ENCODE measurements at places on chromosomes 6 and 20. TPM values are rescaled to one million over a fixed set of nuclear protein-coding genes. Genes with fewer than 3 reads are reported as not detected.

The PRICKLE4 gene
- 6.5 TPM for total RNA-seq

- no peak for DNase-seq
Measured at GRCh38 chr20:57020364-57020763, 246.1 kb downstream of the BMP7 start.

DNA sequence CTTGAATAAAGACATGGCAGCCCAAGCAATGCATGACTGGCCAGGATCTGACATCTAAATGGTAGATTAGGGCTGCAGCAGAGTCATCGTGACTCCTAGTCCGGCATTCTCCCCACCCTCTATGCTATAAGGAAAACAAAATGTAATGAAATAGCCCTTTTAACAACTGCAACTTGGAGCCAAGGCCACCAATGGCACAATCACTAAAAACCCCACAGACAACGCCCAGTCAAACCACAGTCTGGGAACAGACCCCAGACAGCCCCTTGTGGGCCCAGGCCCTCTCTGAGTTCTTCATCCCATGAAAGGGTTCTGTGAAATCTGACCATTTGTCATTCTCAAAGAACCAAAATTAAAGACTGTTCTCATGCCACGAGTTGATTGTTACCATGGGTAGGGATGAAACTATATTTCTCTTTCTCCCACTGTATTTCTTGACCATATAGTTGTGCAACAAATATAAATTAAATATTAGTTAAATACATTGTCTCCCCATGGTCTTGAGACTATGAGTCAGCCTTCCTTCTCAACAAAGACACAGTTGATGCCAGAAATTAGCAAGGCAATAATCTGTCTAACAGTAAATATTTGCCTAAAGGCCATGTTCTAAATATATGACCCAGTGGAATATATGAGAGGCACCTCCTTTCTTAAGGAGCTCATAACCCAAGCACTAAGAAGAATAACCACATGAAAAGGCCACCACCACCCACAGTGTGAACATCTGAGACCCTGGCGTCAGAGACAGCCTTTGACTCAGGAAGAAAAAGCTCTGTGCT is 85.6 kb upstream of the SSTR4 start:
- DNase-seq: no peak

The PRELID3B gene
- 38.5 TPM for total RNA-seq

GRCh38 chr6:140134224-140134623 is 759.8 kb upstream of the CITED2 start:
- DNase-seq: no peak

DNA sequence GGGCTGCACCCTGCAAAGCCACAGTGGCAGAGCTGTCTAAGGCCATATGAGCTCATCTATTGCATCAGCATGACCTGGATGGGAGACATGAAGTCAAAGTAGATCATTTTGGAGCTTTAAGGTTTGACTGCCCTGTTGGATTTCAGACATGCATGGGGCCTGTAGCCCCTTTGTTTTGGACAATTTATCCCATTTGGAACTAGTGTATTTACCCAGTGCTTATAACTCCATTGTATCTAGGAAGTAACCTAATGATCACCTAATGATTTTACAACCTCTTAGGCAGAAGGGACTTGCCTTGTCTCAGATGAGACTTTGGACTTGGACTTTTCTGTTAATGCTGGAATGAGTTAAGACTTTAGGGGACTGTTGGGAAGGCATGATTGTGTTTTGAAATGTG is 575.4 kb downstream of the EPM2A start:
- DNase-seq: no peak

- DNase-seq: no peak
Measured at GRCh38 chr6:154885214-154885613, 109.9 kb upstream of the TIAM2 start.

The PPT2 gene
- 23.0 TPM for total RNA-seq

DNA sequence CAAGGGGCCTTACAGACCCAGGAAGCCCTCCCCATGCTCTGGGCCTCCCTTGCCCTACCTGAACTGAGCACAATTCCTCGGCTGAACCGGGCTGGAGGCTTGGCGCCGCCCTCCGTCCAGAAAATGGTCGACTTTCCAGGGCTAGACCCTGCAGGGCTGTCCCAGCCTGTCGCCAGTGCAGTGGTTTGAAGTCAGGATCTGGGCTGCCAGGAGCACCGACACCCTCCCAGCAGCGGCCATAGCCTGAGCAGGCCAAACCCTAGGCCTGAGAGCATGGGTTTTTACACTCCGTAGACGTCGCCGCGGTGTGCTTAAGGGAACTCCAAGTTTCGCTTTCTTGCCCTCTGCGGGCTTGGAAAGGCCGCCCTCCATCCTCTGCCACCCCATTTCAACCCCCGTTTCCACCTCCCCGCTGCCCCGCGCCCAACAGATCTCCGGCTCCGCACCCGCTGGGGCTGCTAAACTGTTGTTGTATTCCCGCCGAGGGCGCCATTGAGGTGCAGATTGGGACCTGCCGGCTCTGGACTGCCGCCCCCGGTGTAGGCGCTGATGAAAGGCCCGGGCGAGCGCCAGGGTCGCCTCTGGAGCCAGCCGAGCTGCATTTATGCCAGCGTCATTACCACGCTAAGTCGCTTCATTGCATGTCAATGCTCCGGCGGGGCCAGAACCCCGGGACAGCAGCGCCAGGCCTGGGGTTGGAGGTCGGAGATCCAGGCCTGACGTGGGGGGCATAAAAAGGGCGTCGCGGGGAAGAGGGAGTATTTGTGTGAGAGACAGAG is 2.2 kb upstream of the TFAP2A start:
- peak; percentile 35 for DNase-seq

The PKHD1 gene
- 77.5 TPM for total RNA-seq

- no peak for DNase-seq
Measured at GRCh38 chr20:64266988-64267387, 11.4 kb downstream of the PCMTD2 start.

DNA sequence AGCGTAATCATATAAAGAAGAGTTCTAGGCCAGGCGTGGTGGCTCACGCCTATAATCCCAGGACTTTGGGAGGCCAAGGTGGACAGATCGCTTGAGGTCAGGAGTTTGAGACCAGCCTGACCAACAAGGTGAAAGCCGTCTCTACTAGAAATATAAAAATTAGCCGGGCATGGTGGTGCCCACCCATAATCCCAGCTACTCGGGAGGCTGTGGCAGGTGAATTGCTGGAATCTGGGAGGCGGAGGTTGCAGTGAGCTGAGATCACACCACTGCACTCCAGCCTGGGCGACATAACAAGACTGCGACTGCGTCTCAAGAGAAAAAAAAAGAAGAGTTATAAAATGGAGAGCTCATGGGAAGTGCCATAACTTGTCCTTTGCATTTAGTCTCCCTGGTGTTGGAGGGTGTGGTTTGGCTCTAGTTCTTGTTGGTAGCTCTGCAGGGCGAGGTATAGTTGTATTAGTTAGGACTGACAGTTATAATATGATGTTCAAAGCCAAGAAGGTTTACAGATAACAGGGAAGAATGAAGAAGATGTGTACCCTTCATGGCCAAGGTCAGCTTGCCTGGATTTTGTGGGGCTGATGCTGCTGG is 54.8 kb downstream of the UTRN start:
- no peak for DNase-seq

The ECT2L gene
- 0.13 TPM for total RNA-seq

DNA sequence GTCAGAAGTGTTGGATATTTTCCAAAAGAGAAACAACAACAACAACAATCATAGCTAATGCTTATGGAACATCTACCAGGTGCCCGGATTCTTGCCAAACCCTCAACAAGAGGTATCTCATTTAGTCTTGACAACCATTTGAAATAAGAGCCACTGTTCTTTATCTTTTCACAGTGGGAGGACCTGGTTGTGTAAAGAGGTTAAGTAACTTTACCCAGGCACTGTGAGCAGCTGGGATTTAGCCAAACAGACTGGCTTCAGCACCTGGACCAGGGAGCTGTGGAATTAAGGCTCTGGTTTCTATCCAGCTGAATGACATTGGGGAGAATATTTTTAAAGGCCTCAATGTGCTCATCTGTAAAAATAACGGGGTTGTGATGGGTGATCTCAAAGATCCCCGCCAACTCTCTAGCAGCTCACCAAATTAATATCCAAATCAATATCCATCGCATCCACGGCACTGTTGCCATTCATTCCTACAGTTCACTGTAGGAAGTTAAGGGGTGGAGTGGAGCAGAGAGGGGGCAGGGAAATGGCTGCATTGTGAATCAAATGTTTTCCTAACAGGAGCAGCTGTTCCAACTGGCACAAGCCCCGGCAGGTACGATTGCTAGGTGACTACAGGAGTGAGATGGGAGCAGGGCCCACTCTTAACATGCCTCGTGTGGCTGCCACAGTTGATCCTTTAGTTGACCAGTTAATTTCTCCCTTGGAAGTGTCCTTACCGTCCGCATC is 61.8 kb downstream of the GCNT2 start:
- no peak for DNase-seq

GRCh38 chr20:8213831-8214587 is 81.9 kb downstream of the PLCB1 start:
- DNase-seq: no peak

DNA sequence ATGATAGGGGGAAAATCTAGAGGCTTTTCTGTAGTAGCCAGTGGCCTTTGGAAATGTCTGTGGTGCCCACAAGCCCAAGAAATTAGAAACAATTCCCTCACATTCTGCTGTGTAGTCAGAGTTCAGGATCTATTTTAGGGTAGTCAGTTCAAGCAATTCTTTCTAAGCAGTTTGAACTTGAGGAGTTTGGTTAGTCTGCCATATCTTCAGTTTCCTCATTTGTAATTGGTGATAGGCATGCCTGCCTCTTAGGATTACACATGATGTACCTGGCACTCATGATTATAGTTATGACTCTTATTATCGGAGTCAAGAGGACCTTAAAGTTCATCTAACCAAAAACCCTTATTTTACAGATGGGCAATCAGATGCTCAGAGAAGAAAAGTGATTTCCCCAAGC is 21.2 kb upstream of the MEP1A start:
- no peak for DNase-seq

The GABRR2 gene
- 0.38 TPM for total RNA-seq

GRCh38 chr20:18197382-18198070 is 59.9 kb downstream of the KAT14 start:
- DNase-seq: no peak

- no peak for DNase-seq
Measured at GRCh38 chr6:48080227-48081009, 30.6 kb downstream of the PTCHD4 start.

DNA sequence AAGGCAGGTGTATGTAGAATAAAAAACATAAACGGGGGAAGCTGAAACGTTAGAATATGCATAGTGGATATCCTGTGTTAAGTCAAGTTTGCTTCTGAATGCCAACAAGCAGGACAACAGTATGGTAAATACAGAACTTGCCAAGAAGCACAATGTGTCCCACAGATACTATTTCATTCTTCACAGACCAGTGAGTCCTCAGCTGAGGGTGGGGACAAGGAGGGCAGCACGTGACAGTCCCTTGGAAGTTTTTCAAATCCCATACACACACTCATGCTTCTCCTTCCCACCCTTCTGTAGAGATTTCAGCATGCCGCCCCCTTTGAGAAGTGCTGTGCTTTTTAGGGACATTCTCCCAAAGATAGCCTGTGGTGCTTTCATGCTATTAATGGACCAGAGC is 268.5 kb upstream of the ECI2 start:
- DNase-seq: peak; percentile 37

- DNase-seq: no peak
Measured at GRCh38 chr6:19039287-19039686, 652.1 kb downstream of the RNF144B start.

DNA sequence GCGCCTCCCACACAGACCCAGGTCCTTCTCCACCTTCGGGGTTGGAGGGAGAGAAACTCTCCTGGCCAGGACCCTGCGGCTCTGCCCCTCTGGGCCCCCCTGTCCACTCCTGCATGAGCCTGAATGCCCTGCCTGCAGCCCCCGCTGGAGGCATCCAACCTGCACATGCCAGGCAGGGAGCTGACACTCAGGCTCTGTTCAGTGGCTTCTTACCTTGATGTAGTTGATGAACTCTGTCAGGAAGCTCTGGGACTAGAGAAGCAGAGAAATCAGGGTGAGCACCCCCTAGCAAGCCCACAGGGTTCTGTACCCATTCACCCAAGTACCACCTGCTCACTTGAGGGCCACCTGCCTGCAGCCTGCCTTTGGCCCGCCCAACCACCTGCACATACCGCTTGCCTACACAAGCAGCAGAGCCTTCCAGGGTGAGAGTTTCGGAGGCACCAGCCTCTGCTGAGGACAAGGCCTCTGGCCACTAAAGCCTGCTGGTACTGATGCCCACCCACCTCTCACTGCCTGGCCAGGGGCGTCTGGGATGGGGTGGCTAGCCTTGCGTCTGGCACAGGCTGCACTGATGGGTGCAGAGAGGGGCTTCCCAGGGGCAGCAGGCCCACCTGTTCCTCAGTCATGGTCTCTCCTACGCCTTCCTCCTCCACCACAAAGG is 9.7 kb downstream of the DDRGK1 start:
- no peak for DNase-seq

GRCh38 chr6:53811082-53811481 is 16.3 kb downstream of the LRRC1 start:
- peak; percentile 13 for DNase-seq

- DNase-seq: no peak
Measured at GRCh38 chr6:49634836-49635218, 1.8 kb downstream of the RHAG start.

DNA sequence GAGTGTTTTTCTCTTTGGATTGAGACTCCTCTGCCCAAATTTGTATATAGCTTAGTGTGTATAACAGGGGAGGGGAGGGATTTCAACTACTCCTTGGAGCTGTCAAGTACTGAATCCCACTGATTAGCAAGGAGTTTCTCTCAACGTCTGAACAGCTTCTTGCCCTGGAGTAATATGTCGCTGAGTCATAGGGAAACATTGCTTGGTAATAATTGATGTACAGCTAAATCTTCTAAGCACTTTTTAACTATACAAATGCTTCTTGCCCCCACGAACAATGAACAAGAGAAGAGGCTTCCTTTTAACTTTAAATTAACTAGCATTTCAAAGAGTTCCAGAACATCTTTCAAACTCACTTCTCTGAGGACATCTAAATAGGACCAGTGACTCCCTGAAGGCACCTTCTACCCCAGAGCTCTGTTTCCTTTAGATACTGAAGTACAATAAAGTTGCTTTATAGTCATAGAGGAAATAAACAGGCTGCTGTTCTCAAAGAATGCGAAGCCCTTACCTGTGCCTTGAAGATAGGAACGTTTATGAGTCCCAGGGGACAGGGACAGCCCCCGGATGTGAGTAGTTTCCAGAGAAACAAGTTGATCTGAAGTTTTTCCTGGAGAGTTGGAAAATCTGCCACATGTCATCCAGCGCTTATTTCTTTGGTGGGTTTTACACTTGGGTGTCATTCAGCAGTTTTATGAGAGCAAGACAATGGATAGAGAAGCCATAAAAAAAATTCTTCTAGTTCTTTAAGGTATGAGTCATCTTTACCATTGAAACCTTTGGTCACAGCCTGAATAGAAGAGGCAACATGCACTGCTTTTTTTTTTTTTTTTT is 462.5 kb upstream of the BTBD3 start:
- no peak for DNase-seq

The OOEP gene
- 0.35 TPM for total RNA-seq

GRCh38 chr20:23159256-23159946 is 73.3 kb upstream of the CD93 start:
- DNase-seq: no peak

GRCh38 chr6:115241373-115241772 is 819.3 kb downstream of the FRK start:
- no peak for DNase-seq

All from kidney (tissue), 22 donors.